ENCODE measurements at places on chromosomes 3 and 15.
A peak's percentile ranks its signal among the peaks of the same experiment; 100 is the strongest.

DNA sequence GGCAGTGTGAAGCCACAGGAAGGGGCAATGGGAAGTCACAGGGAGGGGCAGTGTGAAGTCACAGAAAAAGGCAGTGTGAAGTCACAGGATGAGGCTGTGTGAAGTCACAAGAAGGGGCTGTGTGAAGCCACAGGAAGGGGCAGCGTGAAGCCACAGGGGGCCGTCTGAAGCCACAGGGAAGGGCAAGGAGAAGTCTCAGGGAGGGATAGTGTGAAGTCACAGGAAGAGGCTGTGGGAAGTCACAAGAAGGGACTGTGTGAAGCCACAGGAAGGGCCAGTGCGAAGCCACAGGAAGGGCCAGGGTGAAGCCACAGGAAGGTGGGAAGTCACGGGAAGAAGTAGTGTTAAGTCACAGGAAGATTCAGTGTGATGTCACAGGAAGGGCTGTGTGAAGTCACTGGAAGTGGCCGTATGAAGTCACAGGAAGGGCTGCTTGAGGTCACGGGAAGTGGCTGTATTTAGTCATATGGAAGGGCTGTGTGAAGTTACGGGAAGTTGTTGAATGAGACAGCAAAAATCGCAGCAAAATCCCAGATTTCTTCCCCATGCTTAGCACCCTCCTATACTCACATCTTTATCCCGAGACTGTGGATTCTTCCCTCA, 38.6 kb downstream of the GASK1A start:
- no peak for DNase-seq

GRCh38 chr3:160851629-160852210, 95.7 kb downstream of the PPM1L start:
- no peak for DNase-seq

- no peak for DNase-seq
These were observed 165.8 kb upstream of the STAC start for GRCh38 chr3:36214460-36214859.

GRCh38 chr15:64014995-64015394, 31.3 kb downstream of the DAPK2 start:
- DNase-seq: no peak

GRCh38 chr15:22944651-22945050, 35.5 kb downstream of the CYFIP1 start:
- no peak for DNase-seq

DNA sequence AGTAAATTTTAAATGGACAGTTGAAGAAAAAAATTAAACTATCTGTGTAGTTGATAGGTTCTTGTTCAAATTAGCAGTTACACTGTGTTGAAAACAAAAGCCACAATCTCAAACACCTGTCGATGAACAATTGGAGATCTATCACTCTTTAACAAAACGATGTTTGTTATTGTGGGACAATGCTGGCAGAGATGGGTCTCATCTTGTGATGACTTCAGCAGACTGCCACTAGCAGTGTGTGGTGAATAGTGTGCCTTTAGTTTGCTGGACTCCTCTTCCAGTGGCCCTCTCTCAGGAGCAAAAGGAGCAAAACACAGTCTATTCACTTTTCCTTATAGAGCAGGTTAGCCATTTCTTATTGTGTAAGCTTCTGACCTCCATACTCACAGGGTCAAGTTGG, 14.7 kb upstream of the TRIM59 start:
- no peak for DNase-seq

- peak; percentile 56 for DNase-seq
These were observed 3.3 kb upstream of the UBL7 start for GRCh38 chr15:74464216-74464615.

- peak; percentile 48 for DNase-seq
These were observed 133.1 kb upstream of the LRRN1 start for GRCh38 chr3:3665961-3666640.

DNA sequence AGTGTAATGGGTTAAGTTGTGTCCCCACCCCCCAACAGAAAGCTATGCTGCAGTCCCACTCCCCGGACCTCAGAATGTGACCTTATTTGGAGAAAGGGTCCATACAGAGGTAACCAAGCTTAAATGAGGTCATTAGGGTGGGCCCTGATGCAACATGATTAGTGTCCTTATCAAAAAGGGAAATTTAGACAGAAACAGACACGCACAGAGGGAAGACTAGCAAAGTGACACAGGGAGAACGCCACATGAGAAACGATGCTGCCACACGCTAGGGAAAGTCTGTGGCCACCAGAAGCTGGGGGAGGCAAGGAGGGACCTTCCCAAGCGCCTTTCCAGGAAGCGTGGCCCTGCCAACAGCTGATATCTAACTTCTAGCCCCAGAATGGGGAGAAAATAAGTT, 65.4 kb downstream of the RPN1 start:
- peak; percentile 16 for DNase-seq

DNA sequence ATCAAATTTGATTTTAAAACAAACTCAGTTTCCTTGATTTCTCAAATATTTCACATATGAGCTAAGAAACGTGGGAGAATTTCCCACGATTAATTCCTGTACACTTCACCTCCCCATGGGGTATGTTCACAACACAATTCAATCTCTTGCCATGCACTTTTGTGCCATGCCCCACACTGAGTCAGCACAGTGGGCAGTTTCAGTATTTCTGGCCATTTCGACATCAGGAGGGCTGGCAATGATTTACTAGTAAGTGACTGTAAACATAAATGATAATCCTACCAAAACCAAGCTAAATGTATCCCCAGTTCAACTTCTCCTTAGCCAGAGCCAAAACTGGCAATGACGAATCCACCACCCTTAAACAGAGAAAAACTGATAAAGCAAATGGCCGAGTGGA, 293.6 kb downstream of the FGF12 start:
- DNase-seq: no peak

DNA sequence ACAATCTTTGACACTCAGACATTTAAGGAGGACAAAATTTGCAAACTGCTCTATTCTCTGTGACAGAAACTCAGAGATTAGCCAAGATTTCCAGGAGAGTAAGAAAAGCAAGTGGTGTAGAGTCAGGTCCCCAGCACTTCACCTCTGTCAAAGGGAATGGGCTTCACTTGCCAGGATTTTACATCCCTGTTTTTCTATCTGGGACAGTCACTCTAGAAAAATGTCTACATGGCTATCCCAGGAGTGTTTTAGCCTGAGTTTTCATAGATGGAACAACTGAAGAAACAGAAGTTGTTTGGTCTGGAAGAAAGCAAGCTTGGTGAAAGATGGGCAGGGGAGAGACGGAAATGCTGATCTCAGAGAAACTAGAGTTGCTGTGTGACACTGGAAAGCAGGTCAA, 3.0 kb downstream of the FAM219B start:
- no peak for DNase-seq

GRCh38 chr15:66461917-66462316, 35.6 kb downstream of the SNAPC5 start:
- no peak for DNase-seq

- DNase-seq: no peak
These were observed 502.9 kb downstream of the ROBO1 start for GRCh38 chr3:79264892-79265291.

DNA sequence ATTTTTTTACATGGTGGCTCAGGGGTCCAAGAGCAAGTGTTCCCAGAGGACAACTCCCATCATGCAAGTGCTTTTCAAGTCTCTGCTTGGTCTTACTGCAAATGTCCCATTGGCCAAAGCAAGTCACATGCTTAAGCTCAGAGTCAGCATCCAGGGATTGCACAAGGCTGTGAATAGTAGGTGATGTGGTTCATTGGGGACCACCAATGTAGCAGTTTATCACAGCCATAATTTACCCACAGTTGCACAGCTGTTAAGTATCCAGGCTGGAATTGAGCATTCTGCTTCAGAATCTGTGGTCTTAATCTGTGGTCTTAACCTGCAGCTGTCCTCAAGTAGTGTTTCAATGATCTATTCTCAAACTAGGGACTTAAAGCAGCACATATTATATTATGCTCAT, 71.4 kb upstream of the PLCL2 start:
- no peak for DNase-seq

DNA sequence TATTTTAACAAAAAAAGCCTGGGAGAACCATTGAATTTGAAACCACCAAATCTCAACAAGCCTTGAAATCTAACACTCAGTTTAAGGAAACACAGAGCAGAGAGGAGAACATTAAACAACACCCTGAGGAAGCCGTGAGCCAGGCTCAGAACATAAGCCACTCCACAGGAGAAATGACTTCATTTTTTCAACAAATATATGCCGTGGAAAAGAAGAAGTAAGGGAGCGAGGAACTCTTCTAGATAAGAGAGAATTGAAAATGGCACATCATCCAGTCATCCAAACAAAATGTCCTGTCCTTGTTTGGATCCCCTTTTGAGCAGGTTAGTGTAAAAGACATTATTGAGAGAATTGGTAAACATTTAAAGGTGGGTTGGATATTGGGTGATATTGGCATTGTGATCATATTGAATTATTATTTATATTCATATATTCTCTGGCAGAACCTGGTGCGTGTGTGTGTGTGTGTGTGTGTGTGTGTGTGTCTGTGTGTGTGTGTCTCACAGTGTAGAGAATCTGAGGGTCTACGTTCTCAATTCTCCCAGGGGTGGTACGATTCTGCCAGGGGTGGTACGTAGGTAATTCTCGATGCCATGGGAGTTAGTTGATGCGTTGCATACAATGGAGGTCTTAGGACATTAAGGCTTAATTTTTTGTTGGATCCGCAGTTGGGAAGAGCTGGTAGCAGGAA, 94.4 kb downstream of the ST6GAL1 start:
- DNase-seq: no peak

- no peak for DNase-seq
These were observed 12.3 kb upstream of the PDZRN3 start for GRCh38 chr3:73637042-73637441.

- DNase-seq: no peak
These were observed 31.6 kb upstream of the TIMP4 start for GRCh38 chr3:12190221-12190807.

DNA sequence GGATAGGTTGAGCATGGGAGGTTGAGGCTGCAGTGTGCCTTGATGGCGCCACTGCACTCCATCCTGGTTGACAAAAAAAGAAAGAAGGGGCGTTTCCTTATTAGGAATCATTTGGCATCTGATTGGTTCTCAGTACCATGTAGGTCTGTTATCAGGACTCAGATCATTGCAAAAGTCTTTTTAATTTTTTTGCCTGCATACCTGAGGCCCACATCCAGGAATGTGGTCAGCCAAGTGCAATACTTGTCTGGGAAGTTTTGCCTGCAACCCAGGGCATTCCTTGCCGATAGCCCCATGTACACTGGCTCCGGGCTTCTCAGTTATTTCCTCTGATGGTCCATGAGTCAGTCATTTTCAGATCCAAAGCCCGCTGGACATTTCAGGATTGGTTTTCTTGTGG, 50.1 kb upstream of the CRTC3 start:
- no peak for DNase-seq

DNA sequence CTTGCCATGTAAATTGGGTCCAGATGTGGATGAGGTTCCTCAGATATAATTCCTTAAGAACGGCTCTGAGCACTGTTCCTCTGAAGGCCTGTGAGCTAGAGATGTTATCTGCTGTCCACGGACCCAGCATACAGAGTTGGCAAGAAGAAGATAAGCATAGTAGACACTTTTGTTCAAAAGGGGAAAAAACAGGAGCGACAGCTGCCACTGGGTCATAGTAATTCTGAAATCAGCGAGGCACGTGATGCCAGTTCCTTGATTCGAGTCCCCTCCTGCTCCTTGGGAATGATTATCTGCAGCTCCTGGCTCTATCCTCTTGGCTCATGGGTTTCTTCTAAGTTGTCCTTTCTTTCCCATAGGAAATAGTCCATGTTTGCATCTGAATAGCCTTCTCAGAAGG, 2.5 kb upstream of the RAB7A start:
- DNase-seq: no peak

GRCh38 chr3:42300013-42300412, 34.0 kb upstream of the CCK start:
- peak; percentile 49 for DNase-seq

GRCh38 chr3:43243590-43244587, 42.5 kb upstream of the SNRK start:
- DNase-seq: no peak

DNA sequence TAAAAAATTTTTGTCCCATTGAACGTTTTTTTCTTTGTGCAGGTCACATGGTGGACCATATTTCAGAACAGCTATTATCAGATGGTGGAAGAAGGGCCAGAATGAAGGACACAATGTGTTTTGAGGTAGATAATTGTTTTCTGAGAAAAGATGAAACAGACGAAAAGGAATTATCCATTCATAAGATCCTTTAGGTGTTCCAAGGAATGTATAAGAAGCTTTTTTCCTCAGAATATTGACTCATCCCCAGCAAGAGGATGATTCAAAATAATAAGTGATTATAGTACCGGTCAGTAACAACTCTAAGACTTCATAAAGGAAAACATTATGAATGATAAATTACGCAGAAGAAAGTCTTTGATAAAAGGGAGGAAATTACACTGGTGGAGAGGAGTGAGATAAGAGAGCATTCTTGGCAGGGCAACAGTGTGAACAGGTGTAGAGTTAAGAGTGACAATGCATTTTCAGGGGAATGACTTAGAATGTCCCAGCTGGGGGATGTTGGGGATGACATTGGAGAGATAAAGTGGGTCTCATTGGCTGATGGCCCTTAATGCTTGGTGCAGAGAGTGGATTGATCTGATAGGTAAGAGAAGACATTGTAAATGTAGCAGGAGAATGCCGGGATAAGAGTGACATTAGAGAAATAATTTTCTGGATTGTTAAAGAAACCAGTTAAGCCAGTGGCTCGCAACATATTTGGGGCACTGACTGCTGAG, 27.0 kb upstream of the AQP9 start:
- DNase-seq: no peak

- DNase-seq: no peak
These were observed 677.5 kb downstream of the ZPLD1 start for GRCh38 chr3:103112273-103112672.

- no peak for DNase-seq
These were observed 705.8 kb downstream of the NR2F2 start for GRCh38 chr15:97036301-97036700.

- DNase-seq: no peak
These were observed 43.8 kb upstream of the SLC6A6 start for GRCh38 chr3:14358426-14359211.

- DNase-seq: no peak
These were observed 539 bp upstream of the LAMB2 start for GRCh38 chr3:49133226-49133951.

GRCh38 chr3:146834917-146835316, 229.8 kb upstream of the PLSCR5 start:
- no peak for DNase-seq

DNA sequence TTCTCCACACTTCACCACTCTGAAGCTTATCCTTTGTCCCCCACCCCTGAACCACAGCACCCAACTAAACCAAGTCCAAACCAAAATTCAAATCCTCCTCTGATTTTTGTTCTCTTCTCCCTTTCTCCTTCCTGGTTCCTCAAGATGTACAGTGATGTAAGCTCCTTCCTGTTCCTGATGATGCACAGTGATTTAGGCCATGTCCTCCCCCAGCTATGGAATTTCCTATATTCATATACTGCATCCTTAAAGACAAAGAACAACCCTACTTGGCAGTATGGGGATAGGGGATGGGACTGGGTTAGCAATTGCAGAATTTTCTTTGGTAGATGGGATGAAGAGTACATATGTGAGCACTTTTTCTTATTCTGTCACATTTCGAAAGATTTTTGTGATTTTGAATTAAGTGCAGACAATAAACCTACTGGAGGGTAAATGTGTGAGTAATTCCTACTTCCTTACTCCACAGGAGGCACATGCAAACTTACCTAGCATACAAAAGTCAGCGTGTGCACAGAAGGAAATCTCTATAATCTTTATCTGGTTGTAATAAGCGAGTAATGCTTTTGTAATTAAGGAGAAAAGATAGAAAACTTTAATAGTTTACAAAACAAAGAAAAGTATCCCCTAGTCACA, 125.0 kb downstream of the ANO10 start:
- no peak for DNase-seq
